ENCODE measurements at places on chromosomes 4 and X.

DNA sequence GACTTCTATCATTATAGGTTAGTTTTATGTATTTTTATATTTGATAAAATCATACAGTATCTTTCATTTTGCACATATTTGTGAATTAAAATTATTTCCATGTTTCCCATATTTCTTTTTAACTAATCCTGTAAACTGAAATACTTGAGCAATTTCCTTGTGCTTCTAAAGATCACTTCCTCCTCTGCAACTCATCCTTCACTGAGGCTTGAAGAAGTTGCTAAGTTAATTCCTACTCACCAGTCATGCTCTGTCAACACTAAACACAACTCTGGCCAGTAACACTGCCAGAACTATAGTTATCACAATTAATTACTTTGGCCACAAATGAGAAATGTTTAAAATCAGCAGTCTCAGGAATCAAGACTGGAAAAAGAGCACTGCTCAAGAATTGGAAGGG is 6.7 kb downstream of the SPATA4 start:
- no peak for DNase-seq

DNA sequence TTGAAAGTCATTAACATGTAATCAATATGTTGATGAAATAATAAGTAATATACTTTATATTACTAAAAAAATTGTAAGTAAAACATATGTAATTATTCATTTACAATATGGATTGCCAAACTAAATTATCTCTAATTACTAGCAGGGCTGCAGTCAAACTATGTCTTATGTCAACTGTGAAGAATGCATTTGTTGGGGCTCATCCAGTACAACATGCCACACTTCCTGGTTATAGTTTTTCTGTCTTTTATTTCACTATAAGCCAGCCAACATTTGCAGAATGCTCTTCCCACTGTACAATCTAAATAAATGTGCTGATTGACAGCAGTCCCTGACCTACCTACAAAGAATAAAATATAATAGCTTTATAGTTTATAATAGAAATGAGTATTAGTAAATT is 975.4 kb upstream of the NDST4 start:
- no peak for DNase-seq

- DNase-seq = no peak
Observed at GRCh38 chr4:136342666-136343065, 1189.6 kb downstream of the PCDH18 start.

- no peak for DNase-seq
Observed at GRCh38 chrX:110428144-110428543, 69.5 kb downstream of the RTL9 start.

Measured in left ventricle myocardium superior (tissue), 1 donor.